H7 (cell line): ENCODE measurements at places on chromosomes 2 and 18.

DNA sequence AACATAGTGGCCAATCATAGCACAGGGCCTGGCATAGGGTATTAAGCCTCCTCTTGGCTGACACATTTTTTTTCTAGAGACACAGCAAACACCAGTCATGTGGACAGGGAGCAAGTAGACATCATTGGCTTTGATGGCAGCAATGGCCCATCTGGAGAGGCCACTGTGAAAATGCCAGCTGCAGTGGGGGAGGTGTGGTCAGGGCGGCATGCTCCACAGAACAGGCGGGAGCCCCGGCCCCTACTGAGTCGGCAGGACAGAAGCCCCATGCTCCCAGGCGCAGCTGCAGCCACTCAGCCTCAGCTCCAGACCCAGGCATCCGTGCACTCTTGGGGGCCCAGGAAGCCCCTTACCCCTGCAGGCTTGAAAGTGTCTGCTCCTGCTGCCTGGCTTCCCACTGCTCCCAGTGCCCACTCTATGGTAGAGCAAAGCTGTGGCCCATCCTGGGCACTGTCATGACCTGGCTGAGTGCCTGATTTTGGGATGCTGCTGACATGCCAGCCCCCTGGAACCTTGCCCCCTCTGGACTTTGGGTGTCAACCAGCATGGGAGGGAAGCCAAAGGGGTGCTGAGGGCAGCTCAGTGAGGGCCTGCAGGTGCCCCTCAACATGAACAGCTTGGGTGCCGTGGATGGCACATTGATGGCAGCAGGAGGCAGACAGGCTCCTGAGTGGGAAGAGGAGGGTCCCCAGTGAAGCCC lies 23.3 kb upstream of the UBE2F start:
- DNase-seq: no peak

DNA sequence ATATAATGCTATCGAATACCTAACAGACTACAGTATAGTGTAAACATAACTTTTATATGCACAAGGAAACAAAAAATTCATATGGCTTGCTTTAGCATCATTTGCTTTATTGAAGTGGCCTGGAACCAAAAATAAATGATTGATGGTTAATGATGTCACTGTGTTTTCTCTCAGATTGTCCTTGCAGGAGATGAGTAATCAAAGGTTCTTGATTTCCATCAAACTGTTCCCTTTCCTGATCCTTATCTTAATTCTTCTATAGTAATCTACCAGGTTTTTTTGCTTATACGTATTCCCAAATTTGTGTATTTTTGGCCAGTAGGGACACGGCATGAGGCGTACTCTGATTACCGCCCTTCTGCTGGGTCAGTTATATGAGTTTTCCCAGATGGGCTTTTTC lies 104.9 kb upstream of the CXCR4 start:
- DNase-seq: no peak

DNA sequence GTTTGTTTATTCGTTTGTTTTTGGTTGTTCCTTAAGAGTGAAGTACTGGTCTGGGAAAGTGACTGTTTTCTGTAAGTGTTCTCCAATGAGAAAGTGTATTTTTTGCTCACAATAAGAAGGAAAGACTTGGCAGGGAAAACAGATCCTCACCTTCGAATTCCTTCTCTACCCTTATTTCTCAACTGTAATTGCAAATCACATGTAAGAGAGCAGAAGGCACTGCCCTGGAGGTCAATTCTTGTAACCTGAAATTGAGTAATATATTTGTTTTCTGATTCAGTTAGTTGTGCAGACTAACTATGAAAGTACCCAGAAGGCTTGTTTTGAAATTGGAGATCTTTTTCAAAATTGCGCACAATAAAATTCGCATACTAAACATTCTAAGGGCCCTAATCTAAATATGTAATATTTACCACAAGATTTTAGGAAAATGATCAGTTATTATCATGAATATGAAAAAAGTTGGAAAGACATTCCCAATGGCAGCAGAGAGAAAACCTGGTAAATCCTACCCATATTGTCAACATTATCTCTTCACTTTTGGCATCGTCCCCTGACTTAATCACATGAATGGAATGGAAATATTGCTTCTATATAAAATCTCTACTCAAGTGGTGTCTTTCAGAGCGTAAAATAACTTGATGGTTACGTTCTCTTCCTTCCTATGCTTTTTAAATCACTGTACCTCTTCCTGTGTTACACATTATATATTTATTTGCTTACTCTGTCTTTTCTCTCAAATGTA lies 24.1 kb downstream of the TFPI start:
- no peak for DNase-seq

DNA sequence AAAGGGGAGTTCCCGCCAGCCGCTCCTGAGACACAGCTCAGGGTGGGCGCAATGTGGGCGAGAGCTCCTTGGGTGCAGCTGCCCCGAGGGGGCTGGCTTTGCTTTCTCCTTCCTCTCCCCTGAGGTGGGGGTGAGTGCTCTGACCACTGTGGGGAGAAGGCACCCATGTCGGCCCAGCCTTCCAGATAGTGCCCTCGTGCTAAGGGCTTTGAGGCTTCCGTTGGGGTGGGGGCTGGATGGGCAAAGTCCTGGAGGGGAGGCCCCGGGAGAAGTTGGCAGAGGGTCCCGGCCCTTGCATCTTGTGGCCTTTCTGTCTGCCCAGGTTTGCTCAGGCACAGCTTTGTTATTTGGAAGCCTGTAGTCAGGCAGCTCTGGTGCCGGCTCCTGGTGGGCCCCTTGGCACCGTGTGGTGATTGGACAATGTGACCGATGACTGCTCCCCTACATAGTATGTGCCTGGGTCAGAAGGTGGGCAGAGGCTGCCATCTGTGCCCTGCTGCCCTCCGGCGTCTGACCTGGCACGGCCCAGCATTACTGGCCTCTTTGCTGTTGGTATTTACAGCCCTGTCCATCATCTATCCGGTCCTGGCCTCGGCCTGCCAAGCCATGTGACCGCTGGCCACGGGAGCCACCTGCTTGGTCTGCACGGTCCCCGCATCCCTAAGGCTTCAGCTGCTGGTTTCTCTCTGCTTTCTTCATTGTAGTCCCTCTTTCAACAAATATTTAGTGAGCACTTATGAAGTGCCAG lies 50.8 kb downstream of the TWIST2 start:
- peak; percentile 21 for DNase-seq

DNA sequence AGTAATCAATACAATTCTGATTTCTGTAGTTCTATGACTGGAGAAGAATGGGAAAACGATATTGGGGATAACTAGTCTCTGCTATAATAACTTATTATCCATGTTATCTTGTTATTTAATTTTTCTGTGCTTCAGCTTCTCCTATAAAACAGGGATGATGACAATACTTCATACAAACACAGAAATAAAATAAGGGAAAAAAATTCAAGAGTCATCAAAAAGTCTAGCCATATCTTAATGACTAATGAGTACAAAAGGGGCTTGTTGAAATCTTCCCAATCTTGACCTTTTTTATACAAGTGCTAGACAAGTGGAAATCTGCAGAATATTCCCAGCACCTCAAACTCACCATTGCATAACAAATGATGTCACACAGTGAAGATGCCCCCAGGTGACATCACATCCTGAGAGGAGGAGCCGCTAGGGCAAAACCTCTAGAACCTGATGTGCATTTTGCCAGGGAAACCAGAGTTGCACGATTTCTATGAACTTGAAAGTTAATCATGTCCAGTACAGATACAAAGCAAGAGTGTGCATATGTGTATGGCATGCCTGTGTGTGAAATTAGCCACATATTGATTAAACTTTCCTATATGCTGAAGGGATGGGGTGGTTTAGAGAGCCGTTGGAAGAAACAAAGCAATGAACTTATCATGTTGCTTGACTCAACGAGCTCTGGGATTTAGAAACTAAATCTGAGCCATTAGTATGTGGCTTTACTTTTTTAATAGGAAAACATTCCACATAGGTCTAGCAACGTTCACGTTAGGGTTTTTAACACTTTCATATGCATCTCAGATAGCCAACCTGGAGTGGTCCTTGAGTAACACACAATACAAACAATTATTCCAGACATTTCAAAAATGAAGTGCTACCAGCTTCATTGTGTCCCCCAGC lies 278.9 kb downstream of the SLC4A3 start:
- DNase-seq: no peak

DNA sequence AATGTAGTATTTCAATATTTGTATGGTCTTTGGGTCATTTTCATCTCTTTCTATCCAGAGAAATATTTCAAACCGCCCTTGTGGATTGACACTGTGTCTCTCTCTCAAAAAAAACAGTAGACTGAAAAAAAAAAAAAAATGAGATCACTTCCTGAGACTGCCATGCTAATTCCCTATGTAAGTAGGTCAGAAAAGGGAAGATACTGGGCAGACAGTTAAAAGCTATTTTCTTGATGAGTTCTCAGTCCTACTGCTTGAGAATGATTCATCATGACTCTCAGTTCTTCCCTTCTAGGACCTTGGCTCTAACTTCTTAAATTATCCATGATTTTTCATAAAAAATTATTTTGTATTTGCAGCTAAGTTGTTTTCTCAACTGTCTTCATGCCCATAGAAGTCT lies 672.3 kb upstream of the REG3G start:
- DNase-seq: no peak

DNA sequence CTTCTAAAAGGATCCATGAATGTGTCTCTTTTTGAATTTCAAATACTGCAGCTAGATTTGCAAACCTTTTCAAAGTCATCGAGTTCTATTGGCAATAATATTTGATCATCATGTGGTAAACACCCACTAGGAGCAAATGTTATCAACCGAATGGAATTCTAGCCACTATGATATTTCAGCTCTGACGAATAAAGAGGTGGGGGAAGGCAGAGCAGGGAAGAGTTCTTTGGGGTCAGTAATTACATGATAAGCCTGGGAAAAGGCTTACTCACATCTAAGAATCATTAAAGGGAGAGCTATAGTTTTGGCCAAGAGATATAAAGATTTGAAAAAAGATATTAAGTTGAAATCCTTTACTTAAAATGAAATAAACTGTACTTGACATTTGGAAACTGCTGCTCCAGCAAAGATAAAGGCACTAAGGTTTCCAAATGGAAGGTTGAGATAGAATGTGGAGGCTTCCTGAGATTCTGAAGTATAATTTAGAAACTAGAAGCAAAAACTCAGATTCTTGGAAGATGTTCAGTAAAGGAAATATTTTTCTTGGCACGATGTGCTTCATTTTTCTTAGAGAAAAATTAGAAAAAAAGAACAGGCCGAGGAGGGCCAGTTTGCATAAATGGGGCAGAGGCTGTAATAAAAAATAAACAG lies 104.7 kb upstream of the ARHGAP28 start:
- no peak for DNase-seq

GRCh38 chr2:222972420-222972819 lies 79.6 kb upstream of the KCNE4 start:
- DNase-seq: no peak

DNA sequence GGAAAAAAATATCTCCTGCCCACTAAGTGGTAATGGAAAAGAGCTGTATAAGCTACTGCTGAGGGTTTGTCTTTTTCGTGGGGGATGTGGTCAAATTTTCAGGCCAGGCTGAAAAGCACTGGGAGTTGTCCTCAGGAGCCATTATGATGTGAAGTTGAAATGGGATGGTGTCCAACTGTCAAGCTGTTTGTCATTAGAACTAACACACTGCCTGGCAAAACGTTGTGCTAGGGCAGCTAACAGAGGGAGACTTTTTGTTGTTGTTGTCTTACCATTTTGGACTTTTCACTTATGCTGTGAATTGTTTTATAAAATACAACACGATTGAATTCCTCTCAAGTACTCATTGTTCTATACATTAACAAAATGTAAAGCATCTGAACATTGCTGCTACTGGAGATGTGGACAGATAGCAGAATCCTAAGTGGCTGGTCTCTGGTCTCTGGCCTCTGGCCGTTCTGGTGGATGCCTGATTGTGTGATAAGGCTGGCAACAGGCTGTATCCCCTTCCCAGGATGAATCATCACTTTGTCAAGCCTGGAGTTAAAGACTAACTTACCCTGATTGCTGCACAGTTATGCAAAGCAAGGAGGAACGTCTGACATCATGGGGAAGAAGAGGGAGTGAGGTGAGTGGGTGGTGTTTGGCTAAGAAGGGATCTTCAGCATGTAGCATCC lies 2.3 kb downstream of the MYO1B start:
- no peak for DNase-seq

DNA sequence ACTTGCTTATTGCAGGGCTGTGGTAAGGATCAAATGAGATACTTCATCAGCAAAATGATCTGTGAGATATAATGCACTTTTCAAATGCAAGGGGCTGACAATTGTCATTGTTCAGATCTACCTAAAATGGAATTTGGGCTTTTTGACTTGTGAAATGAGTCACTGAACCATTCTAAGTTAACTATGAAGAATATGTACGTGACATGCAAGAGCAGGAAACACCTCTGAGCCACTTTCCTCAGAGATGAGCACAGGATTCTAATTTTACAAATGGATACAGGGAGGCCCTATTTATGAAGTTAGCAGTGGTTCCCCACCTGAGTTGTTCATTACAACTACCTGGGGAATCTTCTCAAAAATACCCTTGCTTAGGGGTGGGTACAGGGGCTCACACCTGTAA lies 26.7 kb downstream of the CTLA4 start:
- DNase-seq: no peak

GRCh38 chr18:48227206-48227605 lies 182.0 kb downstream of the ZBTB7C start:
- DNase-seq: no peak

DNA sequence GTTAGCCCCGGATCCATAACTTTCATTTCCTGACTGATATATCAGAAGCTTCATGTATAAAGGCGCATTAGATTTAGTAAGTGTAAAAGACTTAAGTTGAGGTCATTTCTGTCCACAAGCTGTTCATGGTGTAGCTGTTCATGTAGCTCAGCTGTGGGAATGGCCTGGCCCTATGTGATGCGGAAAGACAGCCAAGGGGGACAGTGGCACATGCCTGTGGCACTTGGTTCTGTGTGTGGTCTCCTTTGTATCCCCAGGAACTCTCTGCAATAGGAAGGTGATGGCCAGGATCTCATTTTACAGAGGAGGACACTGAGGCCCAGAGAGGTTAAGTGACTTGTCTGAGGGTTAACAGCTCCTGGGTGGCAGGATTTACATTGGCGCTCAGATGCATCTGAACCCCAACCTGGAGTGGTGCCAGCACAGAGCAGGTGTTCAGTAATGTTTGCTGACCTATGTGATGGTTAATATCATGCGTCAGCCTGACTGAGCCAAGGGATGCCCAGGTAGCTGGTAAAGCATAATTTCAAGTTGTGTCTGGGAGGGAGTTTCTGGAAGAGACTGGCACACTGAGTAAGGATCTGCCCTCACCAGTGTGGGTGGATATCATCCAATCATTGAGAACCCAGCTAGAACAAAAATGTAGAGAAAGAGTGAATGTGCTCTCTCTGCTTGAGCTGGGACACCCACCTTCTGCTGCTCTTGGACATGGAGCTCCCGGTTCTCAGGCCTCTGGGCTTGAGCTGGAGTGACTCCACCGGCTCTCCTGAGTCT lies 25.4 kb downstream of the HPCAL1 start:
- no peak for DNase-seq

DNA sequence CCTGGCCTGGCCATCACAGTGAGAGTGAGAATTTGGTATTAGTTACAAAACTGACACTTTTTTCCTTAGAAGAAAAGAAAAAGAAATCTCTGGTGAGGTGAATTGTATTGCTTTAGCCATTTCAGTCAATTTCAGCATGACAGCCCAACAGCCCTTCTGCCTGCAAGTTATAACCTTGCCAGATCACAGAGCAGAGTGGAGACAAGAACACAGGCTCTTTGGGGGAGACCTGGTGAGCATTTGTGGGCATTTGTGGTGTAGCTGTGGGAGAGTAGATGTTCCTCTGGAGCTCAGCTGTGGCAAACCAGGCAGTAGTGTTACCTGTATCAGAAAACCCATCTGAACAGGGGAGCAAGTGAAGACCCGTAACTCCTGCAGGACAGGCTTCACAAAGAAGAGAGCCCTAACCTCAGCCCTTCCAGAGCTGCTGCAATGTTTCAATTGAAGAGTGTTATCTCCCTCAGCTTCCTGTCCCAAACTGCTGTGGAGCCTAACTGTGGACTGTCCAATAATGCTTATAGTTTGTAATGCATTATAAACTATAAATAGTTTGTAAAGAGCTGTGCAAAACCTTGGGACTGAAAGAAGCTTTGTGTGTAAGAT lies 22.8 kb upstream of the DLX1 start:
- no peak for DNase-seq
